ENCODE measurements at places on chromosomes 12 and 14.

- peak overlapping the region; percentile 73 for H3K27ac ChIP-seq
- no peaks in the 10 kb centered on the region for H3K27me3 ChIP-seq
- peaks cover 23% of the 10 kb centered on the region for H3K4me1 ChIP-seq
- no peaks in the 10 kb centered on the region for H3K36me3 ChIP-seq
These were observed 117.1 kb downstream of the SLC25A47 start for GRCh38 chr14:100440207-100440631.

GRCh38 chr12:97424911-97425310, 37.7 kb upstream of the RMST start:
- H3K4me3 ChIP-seq = no peak overlapping the region
- no peaks in the 10 kb centered on the region for H3K27me3 ChIP-seq
- H3K27ac ChIP-seq = no peak overlapping the region
- H3K36me3 ChIP-seq = no peaks in the 10 kb centered on the region

DNA sequence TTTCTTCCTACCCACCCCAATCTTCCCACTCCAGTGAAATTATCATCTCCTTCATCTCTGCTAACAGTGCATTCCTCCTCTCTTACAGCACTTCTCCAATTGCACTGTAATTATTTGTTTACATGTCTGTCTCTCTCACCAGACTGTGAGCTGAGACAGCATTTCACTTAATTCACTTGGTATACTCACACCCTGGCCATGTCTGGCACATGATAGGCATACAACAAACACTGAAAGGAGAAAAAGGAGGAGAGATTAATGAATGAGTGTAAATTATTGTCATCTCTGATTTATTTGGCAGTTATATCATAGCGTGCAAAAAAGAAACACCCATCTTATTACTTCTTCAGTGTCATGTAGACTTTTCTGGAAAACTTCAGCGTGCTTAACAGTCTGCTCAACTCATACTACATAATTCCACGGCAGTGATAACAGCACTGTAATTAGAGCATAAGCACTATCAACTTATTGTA, 452.3 kb downstream of the ADAMTS20 start:
- no peak overlapping the region for H3K4me3 ChIP-seq
- H3K36me3 ChIP-seq = no peaks in the 10 kb centered on the region
- no peak overlapping the region for H3K27ac ChIP-seq
- H3K27me3 ChIP-seq = no peaks in the 10 kb centered on the region
- DNase-seq = no peak

DNA sequence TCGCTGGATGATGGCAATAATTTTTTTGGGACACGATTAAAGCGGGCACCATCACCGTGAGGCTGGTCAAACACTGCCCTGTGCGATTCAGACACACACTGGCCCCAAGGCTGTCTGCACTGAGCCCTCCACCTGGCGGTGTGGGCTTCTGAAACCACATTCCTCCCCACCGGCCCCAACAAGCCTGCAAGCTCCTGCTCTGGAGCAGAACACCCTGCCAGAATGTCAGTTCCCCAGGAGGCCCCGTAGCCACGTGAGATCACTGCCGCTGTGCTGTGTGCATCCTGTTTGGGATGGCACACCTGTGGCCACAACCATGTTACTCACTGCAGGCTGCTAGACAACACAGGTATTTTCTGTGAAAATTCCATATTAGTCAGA, 7.9 kb downstream of the GSC start:
- no peak overlapping the region for H3K27ac ChIP-seq
- H3K4me3 ChIP-seq = no peak overlapping the region
- H3K27me3 ChIP-seq = peaks cover 1% of the 10 kb centered on the region
- no peaks in the 10 kb centered on the region for H3K4me1 ChIP-seq

Data from upper lobe of left lung (tissue), 6 donors.